ENCODE measurements at places on chromosomes 6 and 20. TPM values are rescaled to one million over a fixed set of nuclear protein-coding genes. Genes with fewer than 3 reads are reported as not detected.

RBM24 gene
- total RNA-seq: 4.0 TPM

GRCh38 chr6:109165392-109165974 lies 70.2 kb downstream of the CEP57L1 start:
- no peak for DNase-seq
- no peak overlapping the region for H3K4me3 ChIP-seq
- H3K27me3 ChIP-seq: no peaks in the 10 kb centered on the region
- H3K4me1 ChIP-seq: peaks cover 9% of the 10 kb centered on the region

GRCh38 chr20:2178318-2179232 lies 76.9 kb downstream of the STK35 start:
- no peak overlapping the region for H3K27ac ChIP-seq
- no peaks in the 10 kb centered on the region for H3K4me1 ChIP-seq
- no peaks in the 10 kb centered on the region for H3K36me3 ChIP-seq
- DNase-seq: no peak

- DNase-seq: no peak
- H3K27ac ChIP-seq: no peak overlapping the region
- no peaks in the 10 kb centered on the region for H3K27me3 ChIP-seq
- H3K4me3 ChIP-seq: no peak overlapping the region
Observed at GRCh38 chr20:41200446-41201202, 63.3 kb downstream of the PLCG1 start.

DNA sequence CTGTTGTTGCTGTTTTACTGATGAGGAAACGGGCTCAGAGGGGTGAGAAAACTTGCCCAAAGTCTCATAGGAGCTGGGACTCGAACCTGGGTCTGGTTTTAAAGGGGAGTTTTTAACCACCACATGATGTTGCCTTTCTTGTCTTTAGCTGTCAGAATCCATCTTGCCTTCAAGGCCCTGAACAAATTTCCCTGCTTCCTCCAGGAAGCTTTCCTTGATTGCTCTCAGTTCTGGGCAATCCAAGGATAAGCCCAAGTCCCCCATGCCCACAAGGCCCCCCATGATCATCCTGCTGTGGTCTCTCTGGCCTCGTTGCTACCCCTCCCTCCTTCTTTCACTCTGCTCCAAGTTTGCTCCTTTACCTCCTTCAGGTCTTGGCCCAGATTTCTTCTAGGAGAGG lies 73.5 kb downstream of the CD40 start:
- H3K36me3 ChIP-seq: no peaks in the 10 kb centered on the region
- peaks cover 20% of the 10 kb centered on the region for H3K27me3 ChIP-seq
- DNase-seq: no peak
- no peak overlapping the region for H3K4me3 ChIP-seq

DNA sequence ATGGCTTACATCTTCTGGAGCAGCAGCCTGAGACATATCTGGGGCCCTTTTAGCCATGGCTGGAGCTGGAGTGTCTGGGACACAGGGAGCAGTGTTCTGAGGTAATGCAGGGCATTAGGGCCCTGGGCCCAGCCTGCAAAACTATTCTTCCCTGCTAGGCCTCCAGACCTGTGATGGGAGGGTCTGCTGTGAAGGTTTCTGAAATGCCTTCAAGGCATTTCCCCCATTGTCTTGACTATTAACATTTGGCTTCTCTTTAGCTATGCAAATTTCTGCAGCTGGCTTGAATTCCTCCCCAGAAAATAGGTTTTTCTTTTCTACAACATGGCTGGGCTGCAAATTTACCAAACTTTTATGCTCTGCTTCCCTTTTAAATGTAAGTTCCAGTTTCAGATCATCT lies 61.5 kb downstream of the EDN1 start:
- peaks cover 4% of the 10 kb centered on the region for H3K36me3 ChIP-seq
- no peak overlapping the region for H3K4me3 ChIP-seq
- no peak overlapping the region for H3K27ac ChIP-seq
- DNase-seq: no peak
